ENCODE measurements at places on chromosomes 2 and 18.
A peak's percentile ranks its signal among the peaks of the same experiment; 100 is the strongest.

GRCh38 chr2:99377879-99378278 lies 40.7 kb downstream of the EIF5B start:
- no peak for DNase-seq

DNA sequence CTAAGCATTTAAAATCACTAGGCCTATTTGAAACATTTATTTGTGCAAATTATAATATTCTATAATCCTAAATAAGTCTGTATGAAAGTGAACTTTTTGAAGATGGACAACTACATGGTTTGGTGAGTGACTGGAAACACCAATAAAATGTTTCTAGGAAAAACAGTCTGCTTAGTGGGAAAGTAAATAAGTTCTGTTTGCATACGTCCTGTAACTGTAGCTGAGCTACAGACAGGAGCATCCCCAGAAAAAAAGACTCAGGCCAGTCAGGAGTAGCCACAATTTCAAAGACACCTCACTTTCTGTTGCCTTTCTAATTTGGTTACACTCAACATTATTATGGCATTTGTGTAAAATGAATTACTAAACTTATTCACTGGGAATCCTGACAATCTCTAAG lies 28.4 kb upstream of the KCNJ3 start:
- no peak for DNase-seq

DNA sequence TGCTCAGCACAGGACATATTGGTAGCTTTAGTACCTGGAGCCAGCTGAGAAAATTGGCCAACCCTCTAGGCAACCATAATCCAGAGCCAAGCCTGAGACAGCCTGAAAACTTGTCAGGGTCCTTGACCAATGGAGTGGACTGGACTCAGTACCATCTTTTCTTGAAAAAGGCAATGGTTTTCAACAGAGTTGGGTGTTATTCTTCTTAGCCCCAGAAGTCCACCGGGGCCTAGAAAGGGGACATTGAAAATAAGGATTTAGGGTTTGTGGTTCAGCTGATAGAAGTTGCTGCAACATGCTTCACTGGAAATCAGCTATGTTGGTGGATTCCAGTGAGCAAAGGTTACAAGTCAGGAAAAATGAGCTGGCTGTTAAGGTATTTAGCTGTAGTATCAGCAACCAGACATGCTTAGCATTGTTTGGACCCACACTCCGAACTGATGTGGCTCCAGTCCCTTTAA lies 22.1 kb upstream of the CNOT11 start:
- DNase-seq: no peak

- no peak for DNase-seq
These were observed 585.1 kb downstream of the ZEB2 start for GRCh38 chr2:143934626-143935481.

DNA sequence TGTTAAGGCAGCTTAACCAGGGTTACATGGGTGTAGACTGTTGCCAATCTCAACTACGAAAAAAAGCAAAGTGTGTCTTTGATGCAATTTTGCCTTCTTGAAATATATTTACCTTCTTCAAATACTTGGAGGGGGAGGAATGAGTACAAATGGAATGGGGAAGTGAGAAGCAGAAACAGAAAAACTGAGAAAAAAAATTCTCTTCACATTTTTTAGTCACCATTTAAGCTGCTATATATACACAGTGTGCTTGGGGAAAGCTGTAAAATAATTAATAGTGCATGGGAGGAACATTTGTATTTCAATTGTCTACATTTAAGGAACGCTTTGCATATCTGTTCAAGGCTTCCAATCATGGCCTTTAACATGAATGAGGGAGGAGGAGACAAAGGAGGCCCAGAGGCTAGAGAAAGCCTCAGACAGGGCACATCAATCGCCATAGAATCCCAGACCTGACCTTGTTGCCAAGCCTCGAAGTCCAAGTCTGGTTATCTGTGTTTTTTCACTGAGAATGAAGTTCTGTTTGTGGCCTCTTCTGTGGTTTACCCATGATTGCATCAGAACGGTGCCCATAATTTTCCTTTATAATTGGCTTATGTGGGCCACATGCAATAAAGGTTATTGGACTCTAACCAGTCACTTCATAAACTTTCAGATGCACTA lies 158.6 kb downstream of the PIK3C3 start:
- DNase-seq: no peak

GRCh38 chr2:105521176-105521575 lies 122.3 kb upstream of the FHL2 start:
- DNase-seq: peak; percentile 24

GRCh38 chr2:241795021-241795999 lies 13.7 kb upstream of the NEU4 start:
- DNase-seq: no peak

DNA sequence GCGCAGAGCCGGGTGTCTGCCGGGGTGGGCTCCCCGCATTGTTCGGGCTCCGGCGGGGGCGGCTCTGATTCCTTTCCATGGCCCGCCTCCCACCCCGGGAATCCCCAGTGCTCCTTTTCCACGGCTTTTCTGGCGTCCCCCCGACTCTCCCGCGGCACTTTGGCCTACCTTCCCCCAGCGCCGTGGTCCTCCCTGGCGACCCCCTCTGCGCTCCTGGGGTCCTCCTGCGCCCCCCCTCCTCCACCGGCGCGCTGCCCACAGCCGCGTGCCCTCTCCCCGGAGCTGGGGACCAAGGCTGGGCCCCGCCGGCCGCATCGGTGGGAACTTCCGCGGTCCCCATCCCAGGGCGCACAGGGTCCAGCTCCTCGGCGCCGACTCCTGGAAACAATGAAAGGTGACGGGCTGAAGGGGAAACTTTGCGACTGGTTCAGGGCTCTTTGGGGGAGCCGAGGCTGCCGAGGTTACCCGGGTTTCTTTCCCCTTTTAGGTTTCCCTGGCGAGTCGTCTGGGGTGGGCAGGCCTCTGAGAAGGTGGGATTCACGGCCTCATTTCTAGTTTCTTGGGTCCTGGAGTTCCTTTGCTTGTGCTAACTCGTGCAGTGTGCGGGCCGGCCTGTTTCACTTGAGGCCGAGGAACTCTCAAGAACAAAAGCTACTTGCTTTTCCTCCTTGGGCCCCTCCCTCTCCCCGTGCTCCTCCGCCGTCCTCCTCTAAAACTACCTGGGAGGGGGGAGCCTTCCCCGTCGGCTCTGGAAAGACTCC lies 2.2 kb downstream of the TGIF1 start:
- peak; percentile 25 for DNase-seq

DNA sequence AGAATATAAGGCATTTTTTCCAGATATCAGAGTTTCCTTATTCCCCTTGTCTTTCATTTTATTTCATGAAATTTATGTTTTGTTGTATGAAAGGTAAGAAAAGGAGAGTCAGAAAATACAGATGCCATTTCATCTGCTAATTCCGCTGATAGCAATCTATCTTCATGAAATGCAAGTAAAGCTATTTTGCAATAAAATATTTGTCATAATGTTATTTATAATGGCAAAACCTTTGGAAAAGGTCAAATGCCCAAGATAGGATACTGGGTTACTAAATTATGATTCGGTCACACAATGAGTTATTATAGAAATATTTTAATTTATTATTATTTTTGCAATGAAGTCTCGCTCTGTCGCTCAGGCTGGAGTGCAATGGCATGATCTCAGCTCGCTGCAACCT lies 124.2 kb downstream of the SPP2 start:
- no peak for DNase-seq

DNA sequence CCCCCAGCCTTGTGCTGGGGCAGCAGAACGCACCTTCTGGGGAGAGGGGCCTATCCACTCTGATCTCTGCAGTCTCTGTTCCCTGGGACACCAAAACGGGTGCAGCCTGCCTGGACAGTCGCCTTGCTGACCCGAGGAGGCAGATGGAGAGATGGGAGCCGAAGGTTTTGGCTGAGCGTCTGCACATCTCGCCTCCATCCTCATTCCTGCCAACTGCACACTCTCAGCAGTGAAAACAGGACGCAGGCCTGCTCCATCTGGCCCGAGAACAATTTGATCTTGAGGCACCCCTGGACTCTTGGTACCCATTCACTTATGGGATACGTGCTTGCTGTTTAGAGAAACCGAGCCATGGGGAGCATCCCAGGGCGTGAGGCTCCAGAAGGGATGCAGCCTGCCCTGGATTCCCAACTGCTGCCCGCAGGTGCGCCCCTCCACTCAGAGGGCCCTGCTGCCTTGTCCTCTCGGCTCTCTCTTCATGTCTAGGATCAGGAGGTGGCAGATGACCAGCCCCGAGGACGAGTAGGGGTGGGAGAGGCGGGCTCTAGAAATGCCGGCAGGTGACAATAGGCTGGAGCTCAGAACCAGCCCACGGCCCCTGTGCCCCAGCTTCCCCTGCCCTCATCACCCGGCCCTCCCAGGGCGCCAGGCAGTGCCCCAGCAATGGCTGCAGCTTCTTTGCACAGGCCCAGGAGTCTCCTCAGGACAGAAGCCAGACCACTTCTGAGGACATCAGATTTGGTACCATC lies 9.1 kb upstream of the SEMA4C start:
- no peak for DNase-seq

GRCh38 chr2:109098251-109098920 lies 30.6 kb upstream of the SH3RF3 start:
- DNase-seq: no peak

- DNase-seq: peak; percentile 21
These were observed 93.6 kb downstream of the GYPC start for GRCh38 chr2:126749537-126749936.

DNA sequence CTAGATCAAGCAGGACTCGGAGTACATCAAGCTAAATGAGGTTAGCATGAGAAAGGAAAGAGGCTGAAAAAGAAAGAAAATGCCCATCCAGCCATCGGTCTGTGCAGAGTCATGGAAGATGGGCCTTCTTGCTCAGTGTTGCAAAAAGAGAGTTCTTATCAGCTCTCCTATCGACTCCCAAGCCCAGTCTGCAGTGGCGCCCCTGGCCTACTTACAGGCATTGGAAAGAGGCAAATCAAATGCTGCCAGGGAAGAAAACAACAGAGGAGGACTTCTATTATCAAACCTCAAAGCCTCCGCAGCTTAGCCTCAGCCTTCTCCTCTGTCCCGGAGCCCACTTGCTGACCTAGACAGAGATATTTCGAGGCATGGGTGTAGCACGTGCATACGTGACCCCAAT lies 66.0 kb downstream of the CDH2 start:
- no peak for DNase-seq

DNA sequence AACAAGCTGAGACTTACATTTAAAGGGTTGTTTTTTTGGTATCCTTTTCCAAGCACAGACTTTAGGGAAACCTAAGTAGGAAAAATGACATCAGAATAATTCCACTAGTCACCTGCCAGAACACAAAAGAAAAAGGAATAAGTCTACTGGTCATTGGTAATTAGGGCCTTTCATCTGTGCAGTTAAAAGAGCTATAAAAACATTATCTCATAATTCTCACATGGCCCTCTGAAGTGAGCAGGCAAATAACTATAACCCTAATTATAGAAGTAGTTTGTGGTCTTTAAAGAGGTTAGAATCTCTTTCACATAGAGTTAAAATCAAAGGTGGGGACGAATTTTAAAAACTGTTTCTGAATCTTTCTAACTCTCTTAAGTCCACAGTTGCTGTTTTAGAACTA lies 111.1 kb upstream of the B3GNT2 start:
- DNase-seq: no peak

- no peak for DNase-seq
These were observed 877 bp upstream of the BCL2L11 start for GRCh38 chr2:111119822-111120252.

GRCh38 chr2:55861733-55862132 lies 61.8 kb downstream of the EFEMP1 start:
- no peak for DNase-seq

GRCh38 chr18:23967321-23968089 lies 47.0 kb upstream of the TTC39C start:
- peak; percentile 52 for DNase-seq

- no peak for DNase-seq
These were observed 39.4 kb downstream of the SLC8A1 start for GRCh38 chr2:40412456-40412855.

DNA sequence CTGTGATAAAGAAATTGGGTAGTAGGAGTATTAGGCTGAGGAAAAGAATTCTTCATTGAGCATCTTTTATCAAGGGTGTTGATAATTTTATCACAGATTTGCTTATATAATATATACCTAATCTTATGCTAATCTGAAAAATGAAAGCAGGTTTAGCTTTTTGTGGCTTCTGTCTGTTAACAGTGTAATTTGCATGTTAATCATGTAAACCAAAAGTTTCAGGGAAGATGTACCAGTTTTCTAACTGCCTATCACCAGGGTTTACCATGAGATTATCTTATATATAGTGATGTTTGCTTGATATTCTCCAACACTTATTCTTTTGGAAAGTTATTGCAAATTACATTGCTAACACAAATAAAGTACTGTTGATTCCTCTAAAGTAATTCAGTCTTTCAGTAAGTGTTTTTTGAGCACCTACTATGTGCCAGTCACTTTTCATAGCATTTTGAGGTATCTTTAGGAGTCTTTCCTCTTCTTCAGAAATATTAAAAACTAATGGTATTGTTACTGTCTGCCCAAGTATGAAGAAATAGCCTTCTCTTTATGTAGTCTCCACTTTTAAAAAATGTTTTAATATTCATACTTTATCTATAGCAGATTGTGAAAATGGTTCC lies 41.6 kb downstream of the GCC2 start:
- no peak for DNase-seq

GRCh38 chr2:866887-867286 lies 83.8 kb upstream of the SNTG2 start:
- no peak for DNase-seq

- DNase-seq: no peak
These were observed 4.0 kb downstream of the TMEM17 start for GRCh38 chr2:62501794-62502500.

DNA sequence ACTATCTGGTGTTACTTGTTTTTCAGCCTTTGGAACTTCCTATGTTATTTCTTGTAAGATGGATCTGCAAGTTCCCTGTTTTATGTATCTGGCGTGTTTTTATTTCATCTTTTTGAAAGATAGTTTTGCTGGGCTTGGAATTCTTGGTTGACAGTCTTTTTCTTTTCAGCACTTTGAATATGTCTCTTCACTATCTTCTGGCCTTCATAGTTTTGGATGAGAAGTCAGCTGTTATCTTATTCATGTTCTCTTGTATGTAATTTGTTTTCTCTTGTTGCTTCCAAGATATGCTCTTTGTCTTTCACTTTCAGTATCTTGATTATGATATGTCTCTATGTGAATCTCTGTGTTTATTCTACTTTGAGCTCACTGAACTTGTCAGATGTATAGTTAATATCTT lies 50.4 kb downstream of the ALMS1 start:
- DNase-seq: no peak

GRCh38 chr18:2027016-2027415 lies 544.3 kb downstream of the METTL4 start:
- DNase-seq: no peak

DNA sequence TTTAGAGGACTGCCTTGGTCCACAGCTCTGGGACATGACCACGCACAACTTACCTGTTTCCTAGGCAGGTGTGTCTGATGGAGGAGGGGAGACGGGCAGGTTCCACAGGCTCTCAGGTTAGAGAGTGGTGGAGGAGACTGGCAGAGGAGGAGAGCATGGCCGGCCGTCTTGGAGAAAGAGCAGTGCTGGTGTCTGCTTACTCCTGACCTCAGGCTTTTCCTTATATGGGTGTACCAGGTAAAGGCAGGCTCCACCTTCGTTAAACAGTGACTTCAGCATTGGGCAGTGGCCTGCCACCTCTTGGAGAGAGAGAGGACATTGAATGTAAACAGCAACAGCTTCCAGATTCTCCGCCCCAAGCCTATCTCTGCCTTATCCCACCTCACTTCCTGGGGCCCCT lies at the start of gene CAPN13:
Gene CAPN13 (minus strand): TSS at position 198 of the 400 bp plus-strand sequence. CDS start 20,121 bp downstream, outside the sequence.
- DNase-seq: no peak
